ENCODE measurements at places on chromosomes 16 and 17.

GRCh38 chr17:4161192-4161966 is 18.4 kb downstream of the CYB5D2 start:
- no peak for DNase-seq

GRCh38 chr16:11191665-11192064 is 64.3 kb downstream of the SOCS1 start:
- no peak for DNase-seq

DNA sequence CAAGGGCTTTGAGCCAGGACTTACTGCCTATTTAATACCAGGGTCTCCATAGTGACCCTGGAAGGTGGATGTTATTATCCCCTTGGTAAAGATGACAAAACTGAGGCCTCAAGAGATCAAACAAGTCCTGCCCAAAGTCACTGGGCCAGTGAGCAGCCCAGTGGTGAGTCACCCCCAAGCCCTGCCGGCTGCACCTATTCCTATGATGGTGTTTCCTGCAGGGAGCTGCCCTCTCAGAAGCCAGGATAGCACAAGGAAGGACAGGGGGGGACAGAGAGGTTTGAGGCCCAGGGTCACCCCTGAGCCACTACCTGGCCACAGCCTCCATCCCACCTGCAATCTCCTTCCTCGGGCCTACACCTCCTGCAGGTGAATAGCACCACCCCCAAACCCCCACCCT is 90.9 kb downstream of the SDK2 start:
- no peak for DNase-seq

DNA sequence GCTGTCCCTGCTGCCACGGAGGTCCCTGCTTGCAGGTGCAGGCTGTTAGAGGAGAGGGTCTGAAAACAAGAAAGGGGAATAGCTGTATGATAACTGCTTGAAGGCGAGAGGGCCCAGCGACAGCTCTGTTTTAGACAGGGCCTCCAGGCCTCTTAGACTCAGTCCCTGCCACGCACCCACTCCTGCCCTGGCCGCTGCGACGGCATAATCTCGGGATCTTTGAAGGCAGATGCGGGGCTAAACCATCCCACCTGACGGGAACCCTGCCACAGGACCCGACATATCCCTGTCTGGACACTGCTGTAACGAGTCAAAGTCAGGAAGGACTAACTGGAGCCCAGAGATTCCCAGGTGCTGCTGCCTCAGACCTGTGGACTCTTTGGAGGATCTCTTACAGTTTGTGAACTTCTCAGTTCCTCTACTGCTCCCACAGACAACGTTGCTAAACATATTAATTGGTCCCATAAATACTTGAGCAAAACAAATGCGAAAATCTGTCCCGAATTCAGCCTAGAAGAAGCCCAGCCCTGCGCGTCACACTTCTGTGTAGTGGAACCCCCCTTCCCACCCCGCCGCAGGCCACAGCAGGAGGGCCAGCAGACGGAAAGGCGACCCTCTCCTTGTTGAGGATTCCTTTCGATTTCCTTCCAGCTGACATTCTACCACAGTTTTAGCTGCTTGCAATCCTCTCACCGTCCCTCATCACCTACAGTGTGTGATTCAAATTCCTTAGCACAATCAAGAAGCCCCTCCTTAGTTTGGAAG is 998 bp upstream of the TMEM11 start:
- DNase-seq = no peak

DNA sequence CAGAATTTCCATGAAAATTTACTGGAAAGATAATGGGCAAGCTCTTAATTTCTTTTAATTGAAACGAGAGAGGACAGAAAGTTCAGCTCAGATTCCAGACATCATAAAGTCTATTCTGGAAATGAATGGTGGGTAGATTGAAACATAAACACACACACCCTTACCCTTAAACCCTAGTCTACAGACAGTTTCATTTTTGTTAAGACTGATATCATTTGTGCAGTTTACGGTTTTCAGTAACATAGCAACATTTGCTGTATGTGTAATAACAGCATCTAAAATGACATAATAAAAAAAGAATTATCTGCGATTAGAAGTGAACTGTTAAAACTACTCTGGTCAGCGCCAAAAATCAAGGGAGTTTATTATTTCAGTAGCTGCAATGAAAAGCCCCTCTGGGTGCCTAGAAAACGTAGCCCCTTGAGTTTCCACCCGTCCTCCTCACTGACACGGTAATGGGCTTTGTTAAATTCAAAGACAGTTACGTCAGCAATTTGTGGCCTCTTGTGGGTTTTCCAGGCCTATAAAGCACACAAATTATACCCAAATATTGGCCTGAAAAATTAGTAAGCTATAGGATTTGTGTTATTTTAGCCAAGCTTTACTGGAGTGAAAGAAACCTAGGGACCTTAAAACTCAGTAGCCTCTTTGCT is 520.6 kb upstream of the SOX9 start:
- DNase-seq = no peak

DNA sequence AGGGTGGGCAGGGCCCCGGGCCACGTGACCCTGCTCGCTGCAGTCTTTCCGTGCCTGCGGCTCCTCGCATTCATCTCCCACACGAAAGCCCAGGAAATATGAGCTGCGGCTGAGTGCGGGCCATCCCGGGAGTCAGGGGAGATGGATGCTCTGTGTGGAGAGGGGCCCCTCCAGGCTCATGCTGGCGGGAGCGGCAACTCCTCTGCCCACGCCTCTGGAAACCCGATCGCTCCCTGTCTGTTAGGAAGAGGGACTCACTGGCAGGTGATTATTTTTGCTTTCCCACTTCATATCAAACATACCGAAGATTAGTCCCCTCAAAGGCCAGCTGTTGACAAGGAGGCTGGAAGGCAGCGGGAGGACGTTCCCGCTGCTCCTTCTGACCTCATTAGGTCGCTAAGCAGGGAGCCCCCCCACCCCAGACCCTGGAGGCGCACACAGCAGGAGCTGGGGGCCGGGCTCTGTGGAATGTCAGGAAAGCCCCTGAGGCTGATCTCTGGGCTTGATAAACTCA is 228.5 kb downstream of the FOXL1 start:
- no peak for DNase-seq

DNA sequence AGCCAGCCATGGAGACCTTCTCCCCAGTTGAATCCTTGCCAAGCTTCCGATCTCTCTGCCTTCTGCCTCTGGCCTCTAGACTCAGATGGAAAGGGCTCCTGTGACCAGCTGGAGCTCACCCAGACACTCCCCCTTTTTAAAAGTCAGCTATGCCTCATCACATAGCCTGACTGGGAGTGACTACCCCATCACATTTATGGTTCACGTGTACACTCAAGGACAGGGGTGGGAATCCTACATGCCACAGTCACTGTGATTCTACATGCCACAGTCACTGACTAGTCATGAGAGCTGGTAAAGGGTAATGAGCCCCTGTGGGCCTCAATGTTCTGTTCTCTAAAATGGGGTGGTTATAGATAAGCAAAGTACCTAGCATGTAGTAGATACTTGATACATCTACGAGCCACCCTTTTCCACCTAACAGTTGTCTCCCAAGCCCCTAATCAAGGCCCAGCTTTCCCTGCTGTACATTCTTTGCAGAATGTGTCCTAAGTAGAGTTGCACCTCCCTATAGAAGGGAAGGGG is 85.1 kb downstream of the RGS9 start:
- no peak for DNase-seq

DNA sequence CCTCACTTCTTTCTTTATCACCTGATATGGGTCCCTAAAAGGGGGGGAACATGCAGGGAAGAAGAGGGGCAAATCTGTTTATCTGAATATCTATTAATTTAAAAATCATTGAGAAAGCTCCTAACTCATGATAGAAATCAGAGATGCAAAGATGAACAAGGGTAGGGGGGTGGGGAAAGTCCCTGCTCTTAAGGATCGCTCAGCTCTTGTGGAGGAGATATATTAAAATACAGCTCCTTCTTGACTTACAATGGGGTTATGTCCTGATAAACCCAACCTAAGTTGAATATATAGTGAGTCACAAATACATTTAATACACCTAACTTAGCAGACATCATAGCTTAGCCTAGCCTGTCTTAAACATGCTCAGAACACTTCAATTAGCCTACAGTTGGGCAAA is 237.5 kb downstream of the MAF start:
- DNase-seq = no peak

GRCh38 chr17:63697341-63698286 is 2.3 kb downstream of the LIMD2 start:
- DNase-seq = no peak

- DNase-seq = no peak
These were observed 334.3 kb upstream of the TBX2 start for GRCh38 chr17:61065263-61065773.

DNA sequence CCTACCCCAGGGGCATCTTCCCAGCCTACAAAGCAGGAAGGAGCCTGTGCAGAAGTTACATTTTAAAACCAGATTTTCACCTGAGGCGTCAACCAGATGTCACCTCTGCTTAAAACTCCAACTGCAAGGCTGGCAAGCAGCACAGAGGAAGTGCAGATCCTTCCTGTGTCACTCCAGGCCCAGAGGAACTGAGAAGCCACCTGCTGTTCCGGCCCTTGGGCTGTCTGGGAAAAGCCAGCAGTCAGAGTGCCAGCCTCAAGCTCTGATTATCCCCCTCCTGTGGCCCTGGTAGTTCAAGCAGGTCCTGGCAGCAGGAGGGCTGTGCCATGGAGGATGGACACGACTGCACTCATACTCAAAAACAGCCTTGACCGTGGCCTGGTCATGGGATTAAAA is 10.2 kb downstream of the POLR2C start:
- DNase-seq = no peak

- DNase-seq = no peak
These were observed 1.5 kb downstream of the NTN1 start for GRCh38 chr17:9022573-9023391.

- DNase-seq = no peak
These were observed 661 bp upstream of the ALOXE3 start for GRCh38 chr17:8118769-8119580.

- no peak for DNase-seq
These were observed 53.3 kb upstream of the BCAR1 start for GRCh38 chr16:75304521-75305363.

DNA sequence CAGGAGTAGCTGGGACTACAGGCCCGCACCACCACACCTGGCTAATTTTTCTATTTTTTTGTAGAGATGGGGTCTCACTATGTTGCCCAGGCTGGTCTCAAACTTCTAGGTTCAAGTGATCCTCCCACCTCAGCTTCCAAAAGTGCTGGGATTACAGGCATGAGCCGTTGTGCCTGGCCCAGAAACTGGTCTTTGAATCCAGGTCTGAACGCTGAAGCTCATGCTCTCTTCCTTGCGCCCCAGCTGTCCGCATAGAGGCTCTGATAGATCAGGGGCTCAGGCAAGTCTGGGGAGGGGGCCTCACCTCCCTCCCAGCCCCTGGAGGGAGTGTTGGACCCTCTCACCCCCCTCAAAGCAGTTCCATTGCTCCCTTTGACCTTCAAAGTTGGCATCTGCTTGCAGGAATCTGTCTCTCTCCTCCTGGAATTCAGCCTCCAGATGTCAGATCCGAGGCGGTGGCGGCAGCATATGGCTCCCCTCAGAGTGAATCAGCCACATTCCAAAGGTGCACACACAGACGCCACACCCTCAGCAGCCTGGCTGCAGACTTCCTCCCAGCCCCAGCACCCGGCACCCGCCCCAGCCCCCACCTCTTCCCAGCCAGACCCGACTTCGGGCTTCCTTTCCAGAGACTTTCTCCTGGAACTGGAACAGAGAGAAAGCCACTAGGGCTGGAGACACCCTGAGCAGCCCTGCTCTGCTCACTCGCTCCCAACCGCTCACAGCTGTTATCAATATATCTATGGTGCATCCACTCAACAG is 16.9 kb upstream of the GLIS2 start:
- no peak for DNase-seq

- DNase-seq = no peak
These were observed 4.2 kb downstream of the CDR2 start for GRCh38 chr16:22370038-22370820.

DNA sequence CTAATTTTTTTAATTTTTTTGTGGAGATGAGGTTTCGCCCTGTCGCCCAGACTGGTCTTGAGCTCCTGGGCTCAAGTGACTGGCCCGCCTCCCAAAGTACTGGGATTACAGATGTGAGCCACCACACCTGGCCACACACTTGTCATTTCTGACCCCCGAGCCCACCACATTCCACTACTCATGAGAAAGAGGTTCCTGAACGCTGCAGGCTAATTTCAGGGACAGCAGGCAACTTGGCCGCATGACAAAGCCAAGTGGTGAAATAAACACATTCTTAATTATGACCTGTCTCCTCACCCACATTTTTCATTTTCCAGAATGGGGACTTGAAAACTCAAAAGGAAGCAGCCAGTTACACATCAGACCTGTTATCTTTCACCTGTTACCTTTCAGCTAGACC is 114.5 kb downstream of the ABCC6 start:
- DNase-seq = no peak

GRCh38 chr16:12317856-12318537 is 341.5 kb downstream of the SNX29 start:
- no peak for DNase-seq

GRCh38 chr16:3175157-3176093 is 12.6 kb upstream of the OR1F1 start:
- DNase-seq = no peak

- no peak for DNase-seq
These were observed 80.9 kb upstream of the STAC2 start for GRCh38 chr17:39306509-39307212.

DNA sequence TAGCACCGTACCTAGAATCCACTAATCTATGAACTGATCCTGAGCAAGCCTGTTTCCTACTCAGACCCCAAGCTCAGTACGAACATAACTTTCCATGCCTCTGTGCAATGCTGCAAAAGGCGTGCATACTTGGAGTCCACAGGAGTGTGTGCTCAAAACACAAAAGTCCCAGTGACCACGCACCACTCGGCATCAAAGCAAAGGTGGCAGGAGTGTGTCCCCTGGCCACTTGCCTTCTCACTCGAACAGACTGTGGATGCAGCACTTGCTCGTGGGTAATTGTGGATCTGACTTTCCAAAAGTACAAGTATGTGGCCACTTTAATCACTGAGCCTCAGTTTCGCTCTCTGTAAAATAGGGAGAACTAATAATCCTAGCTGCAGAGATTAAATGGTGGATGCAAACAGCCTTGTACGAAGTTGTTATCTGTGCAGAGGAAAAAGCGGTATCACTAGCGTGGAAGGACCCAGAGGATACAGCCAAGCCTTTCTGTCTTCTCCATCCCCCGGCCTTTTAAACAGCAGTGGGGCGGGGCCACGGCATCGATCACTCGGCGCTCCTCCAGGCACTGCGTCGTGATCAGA is 311 bp upstream of the KDM8 start:
- DNase-seq = peak; percentile 68

DNA sequence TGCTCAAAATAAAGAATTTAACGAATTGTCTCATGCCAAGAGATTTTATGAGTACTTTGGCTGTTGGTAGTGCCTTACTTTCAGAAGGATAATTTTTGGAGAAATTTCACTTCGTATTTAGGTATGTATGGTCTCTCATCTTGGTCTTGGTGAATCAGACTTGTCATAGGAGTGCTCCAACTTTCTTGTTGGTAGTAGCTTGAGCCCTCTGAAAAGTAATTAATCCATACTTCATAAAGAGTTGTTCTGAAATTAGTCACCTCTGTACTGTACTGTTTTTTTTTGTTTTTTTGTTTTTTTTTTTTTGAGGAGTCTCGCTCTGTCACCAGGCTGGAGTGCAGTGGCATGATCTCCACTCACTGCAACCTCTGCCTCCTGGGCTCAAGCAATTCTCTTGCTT is 11.6 kb downstream of the ZNRF1 start:
- no peak for DNase-seq

- DNase-seq = no peak
These were observed 186.7 kb upstream of the HS3ST3A1 start for GRCh38 chr17:13788385-13788784.

GRCh38 chr17:47789611-47790561 is 31.7 kb downstream of the OSBPL7 start:
- DNase-seq = peak; percentile 46

GRCh38 chr16:51615141-51615540 is 464.1 kb upstream of the SALL1 start:
- no peak for DNase-seq
